Osteoblast (primary cell): ENCODE measurements at places on chromosomes 2 and 18.

GRCh38 chr2:24175631-24176187 is 856 bp downstream of the FAM228A start:
- no peaks in the 10 kb centered on the region for H3K4me1 ChIP-seq
- H3K4me3 ChIP-seq: peak overlapping the region; percentile 64
- H3K27me3 ChIP-seq: no peaks in the 10 kb centered on the region
- DNase-seq: peak; percentile 81

- H3K27me3 ChIP-seq: no peaks in the 10 kb centered on the region
- H3K27ac ChIP-seq: no peak overlapping the region
- H3K36me3 ChIP-seq: no peaks in the 10 kb centered on the region
- no peaks in the 10 kb centered on the region for H3K4me1 ChIP-seq
- no peak for DNase-seq
- no peak overlapping the region for H3K4me3 ChIP-seq
Observed at GRCh38 chr18:47558110-47558750, 306.8 kb upstream of the SKOR2 start.

DNA sequence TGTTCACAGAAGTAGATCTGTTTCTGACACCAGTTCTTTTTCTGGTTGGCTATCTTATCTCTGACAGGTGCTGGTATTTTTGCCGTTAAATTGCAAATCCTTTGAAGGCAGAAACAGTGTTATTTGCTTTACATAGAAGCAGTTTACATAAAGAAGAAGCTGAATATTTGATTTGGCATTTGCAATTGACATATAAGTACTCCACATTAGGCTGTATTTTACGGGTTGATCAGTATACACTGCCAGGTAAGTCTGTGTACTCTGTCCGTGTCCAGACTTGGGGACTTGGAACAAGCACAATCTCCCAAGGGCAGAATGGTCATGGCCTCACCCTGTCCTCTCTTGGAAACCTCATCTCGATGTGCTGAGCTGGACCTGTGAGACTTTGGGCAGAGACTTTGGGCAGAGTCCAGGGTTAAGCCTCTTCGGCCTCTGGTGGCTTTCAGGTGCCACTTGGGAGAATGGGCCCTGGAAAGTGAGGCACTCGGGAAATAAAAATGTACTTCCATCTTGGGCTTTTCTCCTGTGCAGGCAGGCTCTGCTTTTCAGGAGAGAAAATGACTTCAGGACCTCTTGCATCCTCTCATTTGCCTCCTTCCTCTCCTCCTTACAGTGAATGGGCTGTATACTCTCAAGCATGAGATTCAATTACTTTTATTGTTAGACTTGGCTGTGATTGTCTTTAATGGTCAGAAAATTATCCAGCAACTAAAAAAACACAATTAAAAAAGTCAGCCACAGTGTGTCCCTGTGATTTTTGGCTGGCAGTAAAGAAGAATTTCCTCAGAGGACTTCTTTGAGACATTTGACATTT is 108.5 kb downstream of the RAPGEF4 start:
- peaks cover 2% of the 10 kb centered on the region for H3K27me3 ChIP-seq
- H3K4me3 ChIP-seq: no peak overlapping the region
- H3K27ac ChIP-seq: no peak overlapping the region

DNA sequence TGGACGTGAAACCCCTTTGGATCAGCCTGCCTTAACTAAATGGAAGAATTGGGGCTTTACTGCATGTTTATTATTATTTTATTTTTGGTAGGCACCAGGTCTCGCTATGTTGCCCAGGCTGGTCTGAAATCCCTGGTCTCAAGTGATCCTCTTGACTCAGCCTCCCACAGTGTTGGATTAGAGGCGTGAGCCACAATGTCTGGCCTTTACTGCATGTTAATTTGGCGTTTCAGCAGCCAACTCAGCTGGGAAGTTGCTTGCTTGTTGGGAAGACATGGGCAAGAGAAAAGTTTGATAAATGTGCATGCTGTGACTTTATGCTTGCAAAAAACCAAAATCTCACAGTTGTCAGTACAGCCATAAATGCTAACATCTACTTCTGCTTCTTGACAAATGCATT is 105.1 kb downstream of the FMNL2 start:
- DNase-seq: no peak
- H3K4me1 ChIP-seq: peaks cover 11% of the 10 kb centered on the region
- H3K27ac ChIP-seq: no peak overlapping the region
- H3K4me3 ChIP-seq: no peak overlapping the region
- H3K27me3 ChIP-seq: no peaks in the 10 kb centered on the region
- H3K36me3 ChIP-seq: no peaks in the 10 kb centered on the region

GRCh38 chr2:210027608-210028007 is 25.2 kb downstream of the RPE start:
- no peak overlapping the region for H3K4me3 ChIP-seq
- H3K27ac ChIP-seq: no peak overlapping the region
- H3K36me3 ChIP-seq: peaks cover 8% of the 10 kb centered on the region
- DNase-seq: no peak

GRCh38 chr2:17587469-17587868 is 47.0 kb downstream of the VSNL1 start:
- H3K36me3 ChIP-seq: no peaks in the 10 kb centered on the region
- no peak overlapping the region for H3K4me3 ChIP-seq
- H3K4me1 ChIP-seq: no peaks in the 10 kb centered on the region
- H3K27me3 ChIP-seq: no peaks in the 10 kb centered on the region
- H3K27ac ChIP-seq: no peak overlapping the region

DNA sequence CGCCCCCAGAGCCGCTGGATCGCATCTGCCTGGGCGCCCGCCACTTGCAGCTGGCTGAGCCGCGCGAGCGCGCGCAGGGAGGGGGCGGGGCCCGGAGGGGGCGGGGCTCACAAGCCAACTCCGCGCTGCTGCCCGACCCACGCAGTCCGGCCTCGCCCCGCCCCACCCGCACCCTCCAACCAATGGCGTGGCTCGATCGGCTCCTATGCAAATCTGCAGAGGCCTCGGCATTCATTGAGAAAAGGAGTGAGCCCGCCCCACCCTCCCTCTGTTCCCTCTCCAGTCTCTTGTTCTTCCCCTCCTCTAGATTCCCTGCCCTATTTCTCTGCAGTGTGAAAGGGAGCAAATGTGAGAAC is at the start of gene ALK:
ALK (minus strand) TSS at position 27 of the 356 bp plus-strand sequence. CDS start 927 bp downstream, outside the sequence.
- no peaks in the 10 kb centered on the region for H3K4me1 ChIP-seq
- no peak within 1 kb of the TSS for H3K4me3 ChIP-seq

GRCh38 chr2:49029406-49029805 is 124.9 kb downstream of the FSHR start:
- no peaks in the 10 kb centered on the region for H3K4me1 ChIP-seq
- no peaks in the 10 kb centered on the region for H3K27me3 ChIP-seq
- H3K4me3 ChIP-seq: no peak overlapping the region
- DNase-seq: peak; percentile 70
- no peaks in the 10 kb centered on the region for H3K36me3 ChIP-seq

GRCh38 chr2:138035608-138036217 is 71.4 kb downstream of the HNMT start:
- peaks cover 9% of the 10 kb centered on the region for H3K4me1 ChIP-seq
- no peaks in the 10 kb centered on the region for H3K36me3 ChIP-seq
- H3K27me3 ChIP-seq: no peaks in the 10 kb centered on the region
- no peak overlapping the region for H3K27ac ChIP-seq

DNA sequence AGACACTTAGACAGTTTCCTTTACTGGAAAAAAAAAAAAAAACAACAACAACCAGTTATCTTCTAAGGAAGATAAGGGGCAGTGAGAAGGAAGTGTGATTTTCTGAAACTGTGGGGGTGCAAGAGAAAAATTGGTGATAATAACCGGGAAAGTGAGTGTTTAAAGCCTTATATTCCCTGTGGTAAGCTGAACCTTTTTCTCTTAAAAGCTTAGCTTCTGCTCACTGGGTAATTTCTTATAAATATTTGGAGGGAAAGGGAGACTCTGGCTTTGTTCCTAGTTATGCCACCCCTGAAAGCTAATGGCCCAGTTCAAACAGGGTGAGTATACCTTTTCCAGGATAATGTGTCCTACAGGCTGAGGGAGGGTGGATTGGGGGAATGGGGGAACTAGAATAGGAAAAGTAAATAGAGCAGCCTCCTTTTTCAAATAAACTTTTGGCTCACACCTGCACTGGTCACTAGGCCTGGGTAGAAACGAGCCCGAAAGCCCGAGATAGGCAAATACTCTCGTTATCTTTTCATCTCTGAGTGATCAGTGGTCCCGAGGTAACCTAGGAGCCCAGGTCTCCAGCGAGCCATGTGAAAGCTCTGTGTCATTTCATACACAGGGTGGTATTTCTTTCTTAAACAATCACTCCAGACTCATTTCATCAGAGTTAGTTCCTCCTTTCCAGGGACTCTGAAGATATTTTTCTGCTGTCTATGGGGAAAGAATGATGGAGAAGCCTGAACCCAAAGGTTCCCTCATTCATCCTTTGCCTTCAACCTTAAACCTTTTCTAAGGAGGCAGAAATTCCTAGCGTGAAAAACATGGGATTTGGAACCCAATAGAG is 15.5 kb upstream of the SRBD1 start:
- DNase-seq: no peak
- H3K27ac ChIP-seq: no peak overlapping the region
- H3K4me1 ChIP-seq: no peaks in the 10 kb centered on the region
- H3K36me3 ChIP-seq: no peaks in the 10 kb centered on the region
- H3K27me3 ChIP-seq: peaks cover 45% of the 10 kb centered on the region
- no peak overlapping the region for H3K4me3 ChIP-seq

- H3K27ac ChIP-seq: no peak overlapping the region
- H3K4me1 ChIP-seq: no peaks in the 10 kb centered on the region
- peaks cover 6% of the 10 kb centered on the region for H3K36me3 ChIP-seq
Observed at GRCh38 chr2:96824079-96824870, 8.2 kb downstream of the CNNM3 start.

- H3K27me3 ChIP-seq: no peaks in the 10 kb centered on the region
- no peak overlapping the region for H3K27ac ChIP-seq
- no peaks in the 10 kb centered on the region for H3K4me1 ChIP-seq
- H3K36me3 ChIP-seq: no peaks in the 10 kb centered on the region
- no peak overlapping the region for H3K4me3 ChIP-seq
Observed at GRCh38 chr2:119786295-119786694, 26.6 kb downstream of the PTPN4 start.

DNA sequence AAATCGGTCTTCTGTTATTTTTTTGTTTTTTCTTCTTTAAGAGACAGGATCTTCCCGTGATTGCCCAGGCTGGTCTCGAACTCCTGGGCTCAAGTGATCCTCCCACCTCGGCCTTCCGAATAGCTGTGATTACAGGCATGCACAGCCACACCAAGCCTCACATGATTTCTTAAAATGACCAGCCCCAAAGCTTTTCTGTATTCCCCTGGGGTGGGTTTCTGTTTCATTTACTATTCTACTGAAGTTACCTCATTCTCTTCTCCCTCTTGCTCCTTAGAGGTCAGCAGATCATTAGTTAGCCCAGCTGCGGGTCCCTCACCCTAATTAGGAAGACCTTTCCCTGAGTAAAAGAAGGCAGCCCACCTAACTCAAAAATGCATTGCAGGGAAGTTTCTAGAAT is 27.6 kb downstream of the SLC1A4 start:
- no peaks in the 10 kb centered on the region for H3K4me1 ChIP-seq
- H3K27me3 ChIP-seq: no peaks in the 10 kb centered on the region
- no peak overlapping the region for H3K4me3 ChIP-seq
- H3K27ac ChIP-seq: no peak overlapping the region
- peaks cover 49% of the 10 kb centered on the region for H3K36me3 ChIP-seq

DNA sequence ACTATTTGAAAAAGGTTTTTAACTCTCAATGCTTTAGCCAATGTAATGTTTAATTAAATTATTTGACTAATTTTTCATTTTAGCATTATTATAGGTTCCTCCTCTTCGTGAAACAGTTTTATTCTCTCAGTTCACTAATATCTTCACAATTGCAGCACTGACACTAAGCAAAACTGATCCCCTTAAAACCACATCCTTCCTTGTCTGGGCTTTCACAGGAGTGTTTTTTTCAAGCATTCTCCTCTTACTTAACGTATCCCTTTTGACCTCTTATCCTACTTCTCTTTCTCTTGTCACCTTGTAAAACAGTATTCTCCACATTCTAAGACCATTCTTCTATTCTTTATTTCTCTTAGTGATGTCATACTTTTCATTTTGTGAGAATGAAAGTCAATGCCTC is 112.8 kb downstream of the DSC3 start:
- no peaks in the 10 kb centered on the region for H3K36me3 ChIP-seq
- no peaks in the 10 kb centered on the region for H3K4me1 ChIP-seq
- DNase-seq: no peak
- H3K27me3 ChIP-seq: no peaks in the 10 kb centered on the region
- H3K27ac ChIP-seq: no peak overlapping the region

DNA sequence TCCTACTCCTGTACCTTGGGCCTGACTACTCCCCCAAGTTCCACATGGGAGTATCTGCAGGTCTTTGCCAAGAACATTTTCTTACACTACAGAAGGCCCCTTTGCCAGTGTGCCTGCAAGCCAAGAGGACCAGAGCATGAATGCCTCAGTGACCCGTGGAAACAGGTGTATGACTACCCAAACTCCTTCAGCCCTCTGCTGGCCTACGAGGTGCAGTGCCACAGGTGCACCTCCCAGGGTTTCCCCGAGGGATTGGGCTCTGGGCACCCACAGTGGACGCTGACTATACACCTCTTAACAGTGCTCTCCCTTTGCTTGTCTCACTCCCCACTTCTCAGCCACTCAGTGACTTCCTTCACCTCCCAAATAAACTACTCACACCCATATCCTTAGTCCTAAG is 91.4 kb downstream of the COL6A3 start:
- peaks cover 64% of the 10 kb centered on the region for H3K36me3 ChIP-seq
- H3K4me3 ChIP-seq: no peak overlapping the region
- peaks cover 35% of the 10 kb centered on the region for H3K4me1 ChIP-seq
- no peak for DNase-seq
- H3K27ac ChIP-seq: peak overlapping the region; percentile 77

DNA sequence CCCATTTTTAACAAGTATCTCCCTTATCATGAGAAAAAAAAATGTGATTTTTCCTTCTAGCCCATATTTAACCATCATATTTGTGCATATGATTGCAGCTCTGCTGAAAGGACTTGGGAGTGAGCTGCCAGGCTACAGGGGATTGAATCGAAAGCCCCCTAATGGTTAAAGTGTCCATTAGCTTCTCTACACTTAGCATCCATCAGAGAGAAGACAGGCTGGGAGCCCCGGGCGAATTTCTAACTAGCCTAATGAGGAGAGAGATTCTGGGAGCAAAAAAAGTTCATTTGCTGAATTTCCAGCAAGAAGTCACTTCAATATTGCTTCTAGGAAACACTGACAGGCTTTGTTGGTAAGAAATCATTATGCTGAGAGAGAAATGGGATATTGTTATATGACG is 848.8 kb downstream of the TDRD15 start:
- H3K4me3 ChIP-seq: no peak overlapping the region
- no peak overlapping the region for H3K27ac ChIP-seq

GRCh38 chr18:26901020-26901419 is 35.5 kb upstream of the AQP4 start:
- H3K4me3 ChIP-seq: no peak overlapping the region
- no peak overlapping the region for H3K27ac ChIP-seq
- H3K27me3 ChIP-seq: no peaks in the 10 kb centered on the region
- DNase-seq: no peak
- no peaks in the 10 kb centered on the region for H3K4me1 ChIP-seq
- H3K36me3 ChIP-seq: no peaks in the 10 kb centered on the region

GRCh38 chr2:16417726-16418125 is 247.9 kb downstream of the CYRIA start:
- no peaks in the 10 kb centered on the region for H3K27me3 ChIP-seq
- H3K4me1 ChIP-seq: no peaks in the 10 kb centered on the region
- no peaks in the 10 kb centered on the region for H3K36me3 ChIP-seq
- DNase-seq: no peak
- no peak overlapping the region for H3K4me3 ChIP-seq
- no peak overlapping the region for H3K27ac ChIP-seq
